ENCODE measurements at places on chromosomes 4 and X.

GRCh38 chr4:38279077-38279476 is 318.9 kb downstream of the PTTG2 start:
- no peak for DNase-seq

GRCh38 chr4:181685911-181686310 is 557.3 kb upstream of the TENM3 start:
- DNase-seq, result no peak

DNA sequence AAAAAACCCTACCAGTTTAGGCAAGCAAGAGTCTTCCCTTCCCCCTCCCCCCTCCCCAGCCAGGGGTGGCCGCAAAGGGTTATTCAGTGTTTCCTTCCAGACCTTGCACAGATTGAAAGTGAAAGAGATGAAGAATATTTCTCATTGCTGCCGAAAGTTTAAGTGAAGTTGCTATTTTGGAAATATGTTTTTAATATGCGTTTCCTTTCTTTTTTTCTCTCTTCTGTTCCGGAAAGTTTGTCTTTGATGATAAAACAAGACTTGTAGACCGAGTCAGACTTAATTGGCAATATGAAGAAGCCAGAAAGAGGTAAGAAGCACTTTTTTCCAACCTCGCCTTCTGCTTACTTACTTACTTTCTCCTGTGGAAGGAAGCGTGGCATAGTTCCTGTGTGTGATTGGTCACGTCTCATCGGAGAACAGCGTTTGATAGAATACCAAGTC is 58.5 kb upstream of the CLCN4 start:
- peak; percentile 69 for DNase-seq

GRCh38 chrX:103630171-103630511 is 1.4 kb downstream of the TCEAL1 start:
- DNase-seq, result no peak

DNA sequence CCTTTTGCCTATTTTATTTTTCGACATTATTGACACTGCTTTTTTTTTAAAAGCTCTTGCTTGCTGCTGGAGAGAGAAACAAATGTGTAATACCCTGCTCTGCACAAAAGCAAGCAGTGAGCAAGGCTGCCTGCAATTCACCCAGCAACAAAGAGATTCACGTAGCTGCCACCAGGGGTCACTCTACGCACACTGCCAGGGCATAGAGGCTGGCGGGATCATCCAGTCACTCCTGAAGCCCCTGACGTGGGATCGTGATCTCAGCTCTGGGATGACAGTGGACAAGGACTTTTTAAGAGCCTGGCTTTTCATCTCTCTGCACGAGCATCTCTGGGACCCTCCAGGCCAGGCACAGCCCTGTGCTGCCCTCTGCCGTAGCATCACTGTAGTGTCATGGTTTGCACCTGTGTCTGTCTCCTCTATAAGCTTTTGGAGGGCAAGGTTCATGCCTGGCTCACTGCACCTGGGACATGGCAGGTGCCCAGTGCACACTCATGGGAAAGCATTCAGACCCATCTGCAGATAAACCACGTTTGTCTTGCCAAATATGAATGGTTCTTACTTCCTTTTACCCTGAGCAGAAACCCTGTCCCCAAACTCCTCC is 19.8 kb downstream of the C4orf50 start:
- DNase-seq, result peak; percentile 12

- no peak for DNase-seq
Observed at GRCh38 chr4:143455211-143455610, 58.3 kb upstream of the SMARCA5 start.

GRCh38 chr4:155904331-155904730 is 835 bp downstream of the TDO2 start:
- no peak for DNase-seq

DNA sequence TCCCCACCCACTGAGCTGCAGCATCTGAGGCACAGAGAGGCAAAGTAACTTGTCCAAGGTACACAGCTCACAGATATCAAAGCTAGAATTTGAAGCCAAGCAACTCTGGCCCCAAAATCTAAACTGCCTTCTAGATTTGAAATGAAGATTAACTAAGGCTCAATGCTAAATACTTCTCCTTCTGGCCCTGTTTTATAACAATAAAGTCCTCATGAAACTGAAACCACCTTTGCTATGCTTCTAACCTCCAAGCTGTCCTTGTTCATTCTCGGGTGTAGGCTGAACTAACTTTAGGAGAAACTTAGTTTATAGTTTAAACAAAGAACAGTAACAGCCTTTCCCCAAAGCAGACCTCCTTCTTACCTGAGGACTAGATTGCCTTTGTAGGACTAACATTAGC is 93.6 kb downstream of the DCTD start:
- no peak for DNase-seq

GRCh38 chr4:118784776-118785175 is 51.1 kb downstream of the SEC24D start:
- DNase-seq, result no peak

DNA sequence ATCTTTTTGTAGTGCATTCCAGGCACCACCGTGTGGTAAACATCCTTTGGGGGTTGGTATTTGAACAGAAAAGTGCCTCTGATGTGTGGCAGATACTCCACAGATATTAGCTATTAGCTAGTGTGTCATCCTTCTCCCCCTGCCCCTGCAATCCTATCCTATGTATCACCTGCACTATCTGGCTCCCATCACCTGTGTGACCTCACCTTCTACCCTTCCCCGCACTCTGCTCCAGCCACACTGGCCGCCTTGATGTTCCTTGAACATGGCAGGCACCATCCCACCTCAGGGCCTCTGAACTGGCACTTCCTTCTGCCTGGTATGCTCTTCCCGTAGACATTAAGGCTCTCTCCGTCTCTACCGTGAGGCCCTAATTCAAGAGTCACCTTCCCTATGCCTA is 3.7 kb downstream of the ELK1 start:
- DNase-seq, result no peak

DNA sequence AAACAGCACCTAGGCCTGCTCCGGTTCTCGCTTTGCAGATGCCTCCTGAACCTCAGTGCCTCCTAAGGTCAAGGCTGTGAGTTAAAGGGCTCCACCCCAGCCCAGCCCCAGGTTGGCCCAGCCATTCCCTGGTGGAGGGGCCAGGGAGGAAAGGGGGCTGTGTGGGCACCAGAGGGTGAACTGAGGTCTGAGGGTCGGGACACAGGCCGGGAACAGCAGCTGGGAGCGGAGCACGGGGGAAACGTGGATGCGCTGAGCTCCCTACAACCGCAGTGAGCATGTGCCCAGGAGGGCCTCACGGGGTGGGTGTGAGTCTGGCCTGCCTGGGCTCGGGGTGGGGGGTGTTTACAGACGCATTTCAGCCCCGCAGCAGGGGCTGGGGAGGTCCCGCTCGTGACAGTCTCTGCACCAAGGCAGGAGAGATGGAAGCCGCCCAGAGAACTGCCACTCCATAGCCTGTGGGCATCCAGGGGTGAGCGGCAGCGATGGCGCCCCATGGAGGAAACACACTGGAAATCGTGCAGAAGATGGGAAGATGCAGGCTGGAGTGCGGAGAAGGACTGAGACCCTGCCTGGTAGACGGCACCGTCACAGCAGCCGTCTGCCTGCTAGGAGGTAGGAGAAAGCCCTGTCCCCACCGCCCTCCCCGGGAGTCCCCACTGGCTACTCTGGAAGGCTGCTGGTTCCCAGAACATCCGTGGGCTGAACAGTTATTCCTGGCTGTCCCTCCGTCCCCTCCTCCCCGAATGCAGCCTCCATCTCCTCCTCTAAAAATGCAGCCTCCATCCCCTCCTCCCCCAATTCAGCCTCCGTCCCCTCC is 9.9 kb upstream of the SLC25A6 start:
- no peak for DNase-seq

- no peak for DNase-seq
Observed at GRCh38 chrX:2595258-2595657, 94.5 kb upstream of the DHRSX start.

- DNase-seq, result no peak
Observed at GRCh38 chr4:128698386-128698785, 111.1 kb upstream of the JADE1 start.

GRCh38 chrX:63652086-63652765 is 132.8 kb downstream of the ARHGEF9 start:
- DNase-seq, result no peak

DNA sequence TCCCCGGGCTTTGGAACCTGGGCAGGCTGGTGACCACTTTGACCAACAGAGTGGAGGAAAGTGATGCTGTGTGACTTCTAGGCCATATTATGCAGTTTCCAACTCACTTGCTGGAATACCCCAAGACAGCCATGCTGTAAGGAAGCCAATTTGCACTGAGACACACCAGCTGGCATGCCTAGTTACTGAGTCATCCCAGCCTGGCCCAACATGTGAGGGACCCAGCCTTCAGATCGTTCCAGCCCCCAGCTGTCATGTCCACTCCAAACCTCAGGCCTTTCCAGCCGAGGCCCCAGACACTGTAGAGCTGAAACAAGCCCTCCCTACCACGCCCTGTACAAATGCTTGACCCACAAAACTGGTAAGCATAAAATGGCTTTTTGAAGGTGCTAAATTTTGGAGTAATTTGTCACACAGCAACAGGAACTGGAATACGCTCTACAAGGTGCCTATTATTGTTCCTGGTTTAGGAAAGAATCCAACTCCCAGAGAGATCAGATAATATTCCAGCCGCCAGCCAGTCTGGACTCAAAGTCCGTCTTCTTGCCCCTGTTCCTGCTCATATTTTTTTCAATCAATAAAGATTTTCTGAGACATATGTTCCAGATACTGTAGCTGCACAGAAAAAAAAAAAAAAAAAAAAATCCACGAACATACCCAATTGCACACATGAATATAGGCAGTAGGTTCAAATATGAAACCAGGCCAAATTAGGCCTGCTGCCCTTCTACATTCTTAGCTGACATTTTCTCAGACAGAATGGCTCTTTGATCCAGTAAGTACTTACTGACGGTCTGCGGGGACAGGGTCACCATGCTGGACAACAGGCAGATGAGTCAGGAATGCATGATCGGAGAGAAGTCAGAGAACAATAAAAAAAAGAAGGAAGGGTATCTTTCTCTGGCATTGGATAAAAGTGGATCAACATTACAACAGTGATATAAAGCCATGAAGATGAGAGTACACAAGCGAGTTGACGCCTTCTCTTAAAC is 35.1 kb downstream of the SH3KBP1 start:
- no peak for DNase-seq

- DNase-seq, result no peak
Observed at GRCh38 chr4:115154826-115155225, 41.4 kb upstream of the NDST4 start.

DNA sequence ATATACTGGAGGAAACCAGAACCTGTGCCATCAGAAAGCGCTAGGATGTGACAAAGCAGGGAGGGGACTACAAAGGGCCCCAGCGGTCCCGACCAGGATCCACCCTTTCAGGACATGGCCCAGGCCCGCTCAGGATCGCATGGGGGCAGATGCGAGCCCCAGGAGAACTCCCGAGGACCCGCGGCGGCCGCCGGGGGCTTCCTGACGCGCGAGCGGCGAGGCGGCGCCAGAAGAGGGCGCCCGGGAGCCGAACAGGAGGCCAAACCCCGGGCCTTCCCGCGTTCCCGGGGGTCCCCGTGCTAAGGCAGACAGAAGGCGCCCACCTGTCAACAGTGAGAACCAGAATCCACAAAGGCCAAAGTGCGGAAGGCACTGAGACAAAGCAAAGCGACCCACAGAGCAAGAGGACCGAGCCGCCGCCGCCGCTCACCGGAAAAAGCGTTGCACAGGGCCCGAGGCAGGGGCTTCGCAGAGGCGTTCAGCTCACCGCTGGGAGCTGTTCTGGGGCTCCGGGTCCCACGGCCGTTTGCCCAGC is 7.3 kb upstream of the OPN1LW start:
- peak; percentile 61 for DNase-seq

GRCh38 chr4:110231869-110232268 is 33.5 kb upstream of the ELOVL6 start:
- no peak for DNase-seq

- no peak for DNase-seq
Observed at GRCh38 chr4:139628184-139629012, 37.2 kb upstream of the MGST2 start.

GRCh38 chrX:54794028-54794427 is 4.0 kb downstream of the ITIH6 start:
- no peak for DNase-seq
